ENCODE measurements at places on chromosomes 16 and 17. TPM values are rescaled to one million over a fixed set of nuclear protein-coding genes. Genes with fewer than 3 reads are reported as not detected.

- DNase-seq = no peak
Observed at GRCh38 chr16:67234180-67234597, 7.3 kb downstream of the TMEM208 start.

DNA sequence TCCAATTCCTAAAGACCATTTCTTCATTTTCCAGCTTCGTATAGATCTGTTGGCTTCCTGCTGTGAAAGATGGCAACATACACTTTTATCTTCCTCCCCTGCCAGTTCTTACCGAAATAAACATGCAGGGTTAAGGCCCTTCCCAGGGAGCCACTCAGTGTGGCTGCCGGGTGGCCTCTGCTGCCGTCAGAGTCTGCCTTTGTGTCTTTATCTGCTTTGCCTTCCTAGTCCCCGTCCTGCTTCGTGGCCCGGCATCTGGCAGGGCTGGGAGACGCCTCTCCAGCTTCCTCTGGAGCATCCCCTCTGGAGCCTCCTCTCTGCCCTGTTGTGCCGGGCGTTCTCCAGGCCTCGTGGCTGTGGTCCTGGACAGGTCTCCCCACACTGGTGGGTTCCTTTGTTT, 30.3 kb upstream of the CAPN15 start:
- DNase-seq = no peak

DNA sequence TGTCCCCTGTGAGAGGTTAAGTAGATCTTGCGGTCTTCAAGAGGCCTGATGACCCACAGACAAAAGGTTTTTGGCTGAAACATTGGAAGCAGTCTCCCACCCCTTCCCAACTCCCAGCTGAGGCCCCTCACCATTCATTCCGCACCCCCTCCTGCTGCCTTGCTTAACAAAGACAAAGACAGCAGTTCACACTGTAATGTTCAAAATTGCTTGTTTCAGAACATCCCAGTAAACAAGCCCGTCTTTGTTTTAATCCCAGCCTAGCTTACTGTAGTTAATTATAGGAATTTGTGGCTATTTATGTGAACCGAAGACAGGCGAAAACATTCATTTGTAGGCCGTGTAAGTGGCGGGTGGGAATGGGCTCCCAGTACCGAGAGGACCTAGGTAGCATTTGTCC, 55.7 kb downstream of the IRX5 start:
- DNase-seq = no peak

DNA sequence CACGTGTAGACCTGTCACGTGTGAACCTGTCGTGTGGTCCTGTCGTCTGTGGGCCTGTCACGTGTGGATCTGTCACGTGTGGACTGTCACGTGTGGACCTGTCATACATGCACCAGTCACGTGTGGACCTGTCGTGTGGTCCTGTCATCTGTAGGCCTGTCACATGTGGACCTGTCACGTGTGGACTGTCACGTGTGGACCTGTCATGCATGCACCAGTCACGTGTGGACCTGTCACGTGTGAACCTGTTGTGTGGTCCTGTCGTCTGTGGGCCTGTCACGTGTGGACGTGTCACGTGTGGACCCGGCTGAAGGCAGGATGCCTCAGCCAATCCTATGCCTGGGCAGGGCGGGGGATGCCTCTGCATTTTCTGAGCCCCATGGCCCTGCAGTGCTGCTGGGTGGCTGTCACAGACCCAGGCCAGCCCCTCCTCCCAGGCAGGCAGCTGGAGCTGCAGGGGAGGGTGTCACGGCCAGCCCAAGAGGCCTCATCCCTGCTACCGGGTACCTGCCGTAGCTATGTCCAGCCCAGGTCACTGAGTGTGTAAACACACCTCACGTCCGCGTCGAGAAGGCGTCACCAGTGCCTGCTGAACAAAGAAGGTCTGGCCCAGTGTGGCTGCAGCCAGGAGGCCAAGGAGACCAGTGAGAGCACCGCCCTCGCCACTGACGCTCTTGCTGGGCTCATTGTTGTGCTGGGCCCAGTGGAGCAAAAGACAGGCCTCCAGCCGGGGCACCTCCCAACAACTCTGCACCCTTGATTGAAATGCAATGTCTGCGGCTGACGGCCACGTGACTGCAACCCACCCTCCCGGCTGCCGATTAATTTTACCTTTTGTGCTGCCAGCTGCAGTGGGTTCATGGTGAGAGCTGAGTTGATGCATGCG, 18.6 kb upstream of the ACSF3 start:
- no peak for DNase-seq

DNA sequence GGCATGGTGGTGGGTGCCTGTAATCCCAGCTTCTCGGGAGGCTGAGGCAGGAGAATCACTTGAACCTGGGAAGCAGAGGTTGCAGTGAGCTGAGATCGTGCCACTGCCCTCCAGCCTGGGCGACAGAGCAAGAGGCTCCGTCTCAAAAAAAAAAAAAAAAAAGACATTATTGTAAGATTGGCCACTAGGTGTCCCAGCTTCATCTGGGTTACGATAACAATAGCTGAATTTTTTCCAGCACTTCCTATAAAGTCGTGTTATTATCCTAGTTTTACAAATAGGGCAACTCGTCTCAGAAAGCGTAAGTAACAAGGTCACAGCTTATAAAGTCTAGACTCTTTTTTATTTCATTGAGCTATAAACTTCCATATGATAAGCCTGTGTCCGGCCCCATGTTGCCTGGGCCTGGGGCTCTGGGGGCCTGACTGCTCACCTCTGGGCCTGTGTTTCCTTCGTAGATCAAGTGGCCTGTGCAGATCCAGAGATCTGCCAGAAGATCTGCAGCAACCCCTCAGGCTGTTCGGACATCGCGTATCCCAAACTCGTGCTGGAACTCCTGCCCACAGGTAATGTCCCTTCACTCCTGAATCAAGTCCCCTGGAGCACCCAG, 60.5 kb downstream of the SLC5A11 start:
- DNase-seq = no peak

- DNase-seq = no peak
Observed at GRCh38 chr17:81998691-81999438, 21.4 kb downstream of the ASPSCR1 start.

DNA sequence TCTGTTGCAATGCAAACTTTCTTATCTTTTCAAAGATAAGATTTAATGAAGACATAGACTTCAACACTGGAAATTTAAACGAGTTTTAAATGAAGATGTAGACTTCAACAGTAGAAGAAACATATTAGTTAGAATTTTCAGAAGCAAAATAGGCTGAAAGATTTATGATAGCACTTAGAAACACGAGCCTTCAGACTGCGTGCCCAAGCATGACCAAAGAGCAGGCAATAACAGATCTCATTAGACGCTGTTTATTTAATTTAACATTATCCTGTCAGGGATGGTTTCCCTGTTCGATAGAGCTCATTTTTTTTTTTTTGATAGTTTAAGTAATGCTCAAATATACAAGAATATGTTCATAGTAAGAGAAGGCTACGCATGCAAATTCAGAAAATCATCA, 604.7 kb upstream of the SOX9 start:
- DNase-seq = no peak

GRCh38 chr17:82832411-82832810, 7.4 kb downstream of the ZNF750 start:
- no peak for DNase-seq

The MT1G gene
- total RNA-seq = 745 TPM

The CA10 gene
- not detected for total RNA-seq

The ZDHHC1 gene
- total RNA-seq = 69.8 TPM

The ABCC6 gene
- total RNA-seq = 4.5 TPM

The KRT222 gene
- 0.05 TPM for total RNA-seq
